ENCODE measurements at places on chromosomes 1 and 21.

DNA sequence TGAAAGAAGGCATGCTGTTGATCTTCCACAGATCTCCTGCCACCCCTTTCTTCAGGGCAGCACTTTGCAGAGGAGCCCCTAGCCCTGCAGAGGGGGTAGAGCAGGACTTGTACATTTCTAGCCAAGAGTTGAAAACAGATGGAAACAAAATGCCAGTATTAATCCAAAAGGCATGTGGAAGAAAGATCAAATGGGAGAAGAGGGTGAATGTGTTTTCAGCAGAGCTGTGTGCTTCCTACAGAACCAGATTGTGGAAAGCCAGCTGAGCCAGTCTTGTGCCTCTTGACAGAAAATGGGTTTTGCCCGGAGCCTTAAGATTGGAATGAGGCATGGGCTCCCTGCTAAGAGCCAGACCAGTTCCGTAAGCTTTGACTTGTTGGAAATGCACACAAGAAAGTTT lies 105.2 kb upstream of the TSPAN2 start:
- DNase-seq: peak; percentile 22

DNA sequence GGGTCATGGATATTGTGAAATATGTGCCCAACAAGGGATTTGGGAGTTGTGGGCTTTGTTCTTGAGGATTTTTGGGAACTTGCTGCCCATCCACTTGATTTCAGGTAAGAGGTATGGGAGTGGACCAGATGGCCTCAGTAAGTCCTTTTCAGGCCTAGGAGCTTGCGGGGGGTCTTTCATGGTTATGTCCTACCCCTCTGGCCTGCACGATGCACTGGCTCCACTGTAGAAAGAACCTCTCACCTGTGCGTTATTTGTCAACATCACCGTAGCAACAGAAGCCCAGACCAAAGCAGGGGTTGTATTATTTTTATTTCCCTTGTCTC lies 8.6 kb downstream of the RIIAD1 start:
- DNase-seq: no peak

DNA sequence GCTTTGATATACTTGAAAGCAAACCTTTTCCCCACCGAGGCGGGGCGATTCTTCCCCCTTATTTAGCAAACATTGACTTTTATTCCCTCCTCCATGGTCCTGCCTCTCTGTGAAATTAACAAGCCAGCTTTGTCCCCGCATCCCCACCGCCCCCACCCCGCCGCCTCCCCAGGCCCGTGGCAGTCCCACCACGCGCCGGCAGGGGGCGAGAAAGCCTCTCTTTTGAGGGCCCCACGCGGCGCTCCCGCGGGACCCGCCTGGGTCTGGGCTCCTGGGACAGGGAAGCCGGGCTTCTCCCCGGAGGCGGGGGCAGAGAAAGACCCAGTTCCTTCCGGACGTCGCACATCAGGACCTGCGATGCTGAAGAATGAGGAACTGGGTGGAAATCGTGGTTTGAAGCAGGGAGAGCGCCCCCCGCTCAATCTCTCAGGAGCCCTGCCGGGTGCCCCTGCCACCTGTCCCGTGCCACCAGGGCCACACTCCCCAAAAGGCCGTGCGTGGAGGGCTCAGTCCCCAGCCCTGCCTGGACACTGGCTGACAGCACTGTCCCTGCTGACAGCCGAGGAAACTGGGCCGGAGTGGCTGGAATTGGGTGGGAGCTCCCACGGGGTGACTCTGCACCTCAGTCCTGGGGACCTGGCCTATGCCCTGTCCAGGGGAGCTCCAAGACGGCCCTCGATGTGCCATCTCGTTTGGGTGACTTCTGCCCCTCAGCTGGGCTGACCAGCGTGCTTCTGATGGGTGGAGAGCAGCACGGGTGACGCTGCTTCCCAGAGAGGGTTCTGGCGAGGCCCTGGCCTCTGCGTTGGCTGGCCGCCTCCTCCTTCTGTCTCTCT lies 8.6 kb upstream of the ACTRT2 start:
- DNase-seq: no peak

DNA sequence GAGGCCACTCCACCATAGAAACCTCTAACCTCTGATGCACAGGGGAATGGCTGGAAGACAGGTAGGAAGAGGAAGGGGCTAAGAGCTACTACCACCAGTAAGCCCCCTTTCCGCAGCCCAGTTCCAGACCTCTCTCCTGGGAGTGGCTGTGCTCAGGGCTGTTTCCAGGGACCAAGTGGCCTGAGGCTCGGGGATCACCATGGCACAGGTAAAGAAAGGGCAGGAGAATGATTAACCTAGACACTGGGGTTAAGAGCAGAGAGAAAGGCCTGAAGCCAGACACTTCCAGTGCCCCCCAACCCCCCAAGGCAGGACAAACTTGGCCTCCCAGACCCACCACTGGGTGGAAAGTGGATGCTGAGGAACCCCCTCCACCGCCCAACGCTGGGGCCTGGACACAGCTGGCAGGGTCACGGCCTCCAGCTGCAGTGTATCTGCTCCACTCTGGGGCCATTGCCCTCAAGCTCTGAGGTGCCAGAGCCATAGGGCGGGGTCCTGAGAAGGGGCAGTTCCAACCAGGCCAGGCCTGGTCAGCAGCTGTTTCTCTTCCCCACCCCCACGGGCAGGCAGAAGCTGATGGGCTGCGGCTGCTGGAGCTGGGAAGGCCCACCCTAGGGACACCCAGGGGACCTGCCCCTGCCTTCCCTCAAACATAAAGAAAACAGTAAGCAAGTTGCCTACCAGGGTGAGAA lies 2.6 kb downstream of the TAGLN2 start:
- no peak for DNase-seq

DNA sequence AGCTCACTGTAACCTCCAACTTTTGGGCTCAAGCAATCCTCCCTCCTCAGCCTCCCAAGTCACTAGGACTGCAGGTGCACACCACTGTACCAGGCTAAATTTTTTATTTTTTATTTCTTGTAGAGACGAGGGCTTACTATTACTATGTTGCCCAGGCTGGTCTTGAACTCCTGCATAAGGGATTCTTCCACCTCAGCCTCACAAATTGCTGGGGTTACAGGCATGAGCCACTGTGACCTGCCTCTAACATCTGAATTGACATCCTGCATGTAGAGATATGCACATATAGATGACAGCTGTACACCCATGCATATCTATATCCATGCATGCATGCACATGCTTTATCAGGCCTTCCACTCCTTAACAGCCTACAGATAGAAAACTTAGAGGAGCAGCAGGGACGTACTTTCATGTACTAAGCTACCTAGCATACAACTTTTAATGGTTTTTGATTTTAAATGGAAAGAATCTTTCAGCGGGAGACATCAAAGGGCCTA lies 740.9 kb upstream of the TPTE start:
- DNase-seq: no peak

- peak; percentile 78 for DNase-seq
Observed at GRCh38 chr1:218344814-218345672, at the start of gene TGFB2. Gene TGFB2, plus strand, starts transcription at chr1:218345336. Its CDS starts 1,366 bp downstream, at chr1:218346702.

GRCh38 chr1:11311816-11312755 lies 39.1 kb downstream of the UBIAD1 start:
- peak; percentile 30 for DNase-seq

- DNase-seq: no peak
Observed at GRCh38 chr1:184597650-184598357, 156.9 kb downstream of the EDEM3 start.

DNA sequence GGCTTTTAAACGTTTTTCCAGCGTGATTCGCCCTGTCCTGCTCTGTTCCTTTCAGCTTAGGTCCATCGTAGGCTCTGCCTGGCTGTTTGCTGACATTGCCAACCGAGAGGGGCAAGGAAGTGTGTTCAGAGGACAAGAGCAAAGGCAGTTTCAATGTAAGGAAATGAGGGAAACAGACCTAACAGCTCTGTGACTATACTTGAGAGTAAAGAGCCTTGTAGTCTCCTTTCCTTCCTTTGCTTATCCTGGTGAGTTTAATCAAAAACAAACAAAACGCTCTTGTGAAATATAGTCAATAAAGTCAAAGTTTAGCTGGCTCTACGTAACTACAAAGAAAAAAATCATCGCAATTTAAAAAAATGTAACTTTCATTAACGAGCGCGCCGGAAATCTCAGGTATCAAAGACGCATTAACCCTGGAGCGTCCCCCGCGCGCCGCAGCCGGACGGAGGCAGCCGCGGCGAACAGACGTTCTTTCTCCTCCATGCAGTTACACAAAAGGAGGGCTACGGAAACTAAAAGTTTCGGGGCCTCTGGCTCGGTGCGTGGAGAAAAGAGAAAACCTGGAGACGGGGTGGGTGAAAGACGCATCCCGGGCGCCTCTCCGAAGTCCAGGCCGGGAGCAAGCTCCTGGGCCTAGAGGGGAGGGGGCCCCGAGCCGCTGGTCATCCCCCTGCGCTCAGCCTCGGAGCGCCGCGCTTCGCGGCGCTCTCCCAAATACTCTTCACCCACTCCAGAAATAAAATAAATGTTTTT lies 617 bp upstream of the ADGRL2 start:
- DNase-seq: peak; percentile 78

DNA sequence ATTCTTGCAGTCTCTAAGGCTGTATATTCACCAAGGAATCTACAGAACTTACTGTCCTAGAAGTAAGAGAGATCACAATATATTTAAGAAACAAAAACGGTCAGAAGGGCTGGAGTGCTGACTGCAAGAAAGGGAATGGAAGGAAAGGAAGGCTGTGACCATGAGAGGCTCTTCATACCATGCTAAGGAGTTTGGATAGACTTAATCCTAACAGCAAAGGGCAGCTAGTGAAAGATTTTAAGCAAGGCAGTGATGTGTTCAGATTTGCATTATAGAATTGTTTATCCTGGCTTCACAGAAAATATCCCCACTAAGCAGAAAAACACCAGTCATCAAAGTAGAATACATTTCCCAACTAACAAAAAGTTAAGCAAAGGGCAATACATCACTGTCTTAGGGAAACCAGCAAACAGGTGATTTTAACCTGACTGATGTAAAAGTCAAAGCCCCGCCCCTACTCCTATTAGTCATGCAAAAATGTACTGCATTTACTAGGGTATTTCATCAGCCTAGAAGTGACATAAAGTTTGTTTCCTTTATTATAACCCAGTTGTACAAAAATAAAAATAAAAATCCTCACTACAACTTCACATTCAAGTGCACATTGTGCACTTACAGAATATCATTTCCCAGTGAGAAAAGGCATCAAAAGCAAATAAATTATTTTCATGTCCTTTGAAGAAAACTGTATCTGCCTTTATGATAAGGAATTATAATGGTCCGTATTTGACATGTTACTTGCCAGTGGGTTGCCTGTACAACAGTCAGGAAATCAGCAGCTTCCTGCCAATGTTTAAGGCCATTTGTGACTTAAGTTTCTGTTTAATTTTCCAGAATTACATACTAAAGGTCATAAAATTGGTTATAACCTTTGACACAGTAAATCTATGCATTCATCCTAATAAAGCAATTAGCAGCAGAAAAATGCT lies 17.2 kb downstream of the JAK1 start:
- no peak for DNase-seq

- DNase-seq: no peak
Observed at GRCh38 chr1:74412244-74412643, 100.2 kb downstream of the LRRC53 start.

DNA sequence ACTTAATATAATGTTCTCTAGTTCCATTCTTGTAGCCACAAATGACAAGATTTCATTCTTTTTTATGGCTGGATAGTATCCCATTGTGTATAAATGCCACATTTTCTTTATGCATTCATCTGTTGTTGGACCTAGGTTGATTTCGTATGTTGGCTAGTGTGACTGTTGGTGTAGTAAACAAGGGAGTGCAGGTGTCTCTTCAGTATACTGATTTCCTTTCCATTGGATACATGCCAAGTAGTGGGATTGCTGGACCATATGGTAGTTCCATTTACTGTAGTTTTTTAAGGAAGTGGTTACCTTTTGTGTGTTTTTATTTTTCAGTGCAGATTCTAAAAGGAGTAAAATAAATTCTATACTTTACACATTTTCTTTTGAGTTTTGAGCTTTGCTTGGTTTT lies 5.7 kb downstream of the PARK7 start:
- DNase-seq: no peak

DNA sequence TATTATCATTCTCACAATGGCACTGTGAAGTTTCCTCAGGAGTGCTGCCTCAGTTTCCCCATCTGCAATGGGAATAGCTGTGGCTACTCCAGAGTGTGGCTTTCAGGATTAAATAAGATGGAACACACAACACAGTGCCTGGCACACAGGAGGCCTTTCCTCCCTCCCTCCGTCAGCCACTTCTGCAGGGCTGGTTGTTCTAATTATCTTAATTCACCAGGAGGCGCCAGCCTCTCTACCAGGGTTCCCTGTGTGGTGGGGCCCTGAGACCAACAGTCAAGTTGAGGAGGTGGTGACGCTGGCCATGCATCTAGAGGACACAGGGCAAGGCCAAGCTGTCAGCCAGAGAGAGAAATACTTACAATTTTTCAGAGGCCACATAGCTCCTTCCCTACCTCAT lies 6.3 kb upstream of the FOXO6 start:
- DNase-seq: no peak

GRCh38 chr1:180952657-180953013 lies 39.9 kb downstream of the KIAA1614 start:
- DNase-seq: no peak

Measured in NCI-H1417 (cell line).